Pancreas (tissue), 10 donors: ENCODE measurements at places on chromosomes 16 and 17. TPM values are rescaled to one million over a fixed set of nuclear protein-coding genes. Genes with fewer than 3 reads are reported as not detected.

- H3K27ac ChIP-seq, result no peak overlapping the region
- H3K4me1 ChIP-seq, result no peaks in the 10 kb centered on the region
- H3K36me3 ChIP-seq, result no peaks in the 10 kb centered on the region
Observed at GRCh38 chr16:56708525-56709442, 21.1 kb upstream of the NUP93 start.

SLC25A10 gene
- 34.6 TPM for polyA plus RNA-seq

VTN gene
- 14.6 TPM for polyA plus RNA-seq

DNA sequence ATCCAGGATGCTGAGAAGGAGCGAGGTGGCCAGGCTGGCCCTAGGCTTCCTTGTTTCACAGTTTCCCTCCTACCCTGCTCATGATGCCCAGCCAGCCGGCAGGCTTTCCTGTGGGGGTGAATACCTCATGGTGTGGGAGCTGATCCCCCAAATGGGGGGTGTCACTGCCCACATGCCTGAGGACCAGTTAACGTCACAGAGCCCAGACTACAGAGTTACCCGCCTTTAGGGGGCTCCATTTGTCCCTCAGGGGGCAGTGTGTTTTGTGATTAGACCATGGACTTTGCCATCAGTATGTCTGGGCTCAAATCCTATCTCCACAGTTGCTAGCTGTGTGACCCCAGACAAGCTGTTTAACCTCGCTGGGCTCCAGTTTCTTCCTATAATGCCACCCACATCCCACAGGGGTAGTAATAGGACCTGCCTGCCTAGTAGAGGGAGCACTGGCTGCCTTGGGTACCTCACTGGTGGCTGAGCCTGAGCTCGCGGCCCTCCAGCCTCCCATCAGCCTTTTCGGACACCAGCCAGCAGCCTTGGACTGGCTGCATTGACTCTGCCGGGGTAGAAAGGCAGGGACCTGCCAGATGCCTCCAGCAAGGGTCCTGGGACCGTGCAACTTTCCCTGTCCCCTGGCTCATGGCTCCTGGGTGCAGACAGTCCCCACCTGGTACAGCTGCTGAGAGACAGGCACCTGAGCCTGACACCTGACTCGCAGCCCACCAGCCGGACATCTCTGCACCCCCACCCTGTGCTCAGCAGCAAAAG lies 87.5 kb upstream of the GSE1 start:
- H3K36me3 ChIP-seq, result no peaks in the 10 kb centered on the region
- no peaks in the 10 kb centered on the region for H3K27me3 ChIP-seq
- no peak overlapping the region for H3K4me3 ChIP-seq

C16orf92 gene
- not detected for polyA plus RNA-seq

MYOCD gene
- polyA plus RNA-seq, result 0.14 TPM

- H3K4me1 ChIP-seq, result no peaks in the 10 kb centered on the region
- no peak overlapping the region for H3K27ac ChIP-seq
- no peaks in the 10 kb centered on the region for H3K36me3 ChIP-seq
- H3K4me3 ChIP-seq, result no peak overlapping the region
- no peak for DNase-seq
- no peaks in the 10 kb centered on the region for H3K27me3 ChIP-seq
Observed at GRCh38 chr16:18942061-18942460, 15.9 kb upstream of the SMG1 start.

MARVELD3 gene
- polyA plus RNA-seq, result 11.6 TPM

- no peaks in the 10 kb centered on the region for H3K36me3 ChIP-seq
- no peaks in the 10 kb centered on the region for H3K4me1 ChIP-seq
- H3K4me3 ChIP-seq, result no peak overlapping the region
- no peak for DNase-seq
- H3K27me3 ChIP-seq, result no peaks in the 10 kb centered on the region
Observed at GRCh38 chr17:68577497-68577821, 23.7 kb downstream of the FAM20A start.

DNA sequence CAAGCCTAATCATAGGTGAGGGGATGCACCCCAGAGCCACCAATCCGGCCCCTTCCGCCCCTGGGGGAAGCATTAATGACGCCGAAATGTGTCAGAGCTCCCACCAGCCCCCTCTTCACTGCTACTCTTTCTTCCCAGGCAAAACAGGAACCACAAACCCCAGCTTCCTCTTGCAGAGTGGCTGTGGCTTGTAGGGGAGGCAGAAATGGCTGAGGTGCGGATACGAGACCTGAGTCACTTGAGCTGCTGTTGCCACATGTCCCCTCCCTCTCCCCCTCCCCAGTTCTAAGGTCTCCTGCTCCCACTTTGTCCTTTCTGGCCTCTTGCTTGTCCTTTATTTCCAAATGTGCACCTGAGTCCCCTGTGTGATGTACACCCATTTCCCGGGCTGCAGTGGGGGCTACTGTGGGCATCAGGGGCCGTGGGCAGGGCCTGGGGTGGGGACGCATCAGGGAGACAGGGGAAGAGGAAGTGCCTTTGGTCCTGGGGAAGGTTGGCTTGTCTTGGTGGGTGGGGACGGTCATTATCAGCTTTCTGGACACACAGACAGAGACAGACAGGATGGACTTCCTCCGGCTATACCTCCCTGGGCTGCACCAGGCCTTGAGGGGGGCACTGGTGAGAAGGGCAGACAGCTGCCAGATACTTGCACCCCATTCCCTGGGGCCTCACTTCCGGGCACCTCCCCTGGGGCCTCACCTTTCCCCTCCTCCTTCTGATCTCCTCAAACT lies at the start of gene APOBR:
TSS of gene APOBR (plus strand) at position 523 of the 731 bp plus-strand sequence. CDS start at position 562, 39 bp downstream.
- DNase-seq, result no peak
- no peak within 1 kb of the TSS for H3K27ac ChIP-seq
- H3K27me3 ChIP-seq, result no peaks in the 10 kb centered on the region
- H3K4me1 ChIP-seq, result no peaks in the 10 kb centered on the region
- no peak within 1 kb of the TSS for H3K4me3 ChIP-seq

DNA sequence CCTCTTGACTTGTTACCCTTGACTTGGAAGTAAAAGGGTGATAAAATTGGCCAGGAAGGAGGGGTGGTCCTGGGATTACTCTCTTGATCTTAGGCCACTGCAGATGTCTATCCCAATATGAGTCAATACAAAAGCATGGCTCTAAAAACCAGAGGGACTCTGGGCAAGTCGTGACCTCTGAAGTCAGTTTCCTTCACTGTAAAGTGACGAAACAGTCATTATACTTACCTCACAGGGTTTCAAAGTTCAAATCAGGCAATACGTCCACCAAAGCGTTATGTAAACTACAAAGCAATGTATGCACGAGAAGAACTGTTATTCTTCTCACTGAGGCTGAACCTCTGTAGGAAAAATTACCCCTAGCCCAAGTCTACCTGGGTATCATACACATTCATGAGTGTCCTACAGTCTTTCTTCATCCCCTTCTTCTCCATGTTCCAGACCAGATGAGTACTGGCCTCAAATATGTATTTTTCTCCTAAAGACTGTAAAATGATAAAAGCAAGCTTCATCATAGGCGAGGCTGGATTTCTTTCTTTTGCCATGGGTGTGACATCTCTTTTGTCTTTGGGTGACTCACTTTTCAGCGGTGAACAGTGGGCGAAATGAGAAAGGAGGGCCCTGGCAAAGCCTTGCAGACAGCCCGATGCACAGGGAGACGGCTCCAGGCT lies 34.5 kb upstream of the CLEC18B start:
- no peak for DNase-seq
- H3K27me3 ChIP-seq, result no peaks in the 10 kb centered on the region
- H3K27ac ChIP-seq, result no peak overlapping the region
- H3K4me3 ChIP-seq, result no peak overlapping the region
- peaks cover 1% of the 10 kb centered on the region for H3K4me1 ChIP-seq

DNA sequence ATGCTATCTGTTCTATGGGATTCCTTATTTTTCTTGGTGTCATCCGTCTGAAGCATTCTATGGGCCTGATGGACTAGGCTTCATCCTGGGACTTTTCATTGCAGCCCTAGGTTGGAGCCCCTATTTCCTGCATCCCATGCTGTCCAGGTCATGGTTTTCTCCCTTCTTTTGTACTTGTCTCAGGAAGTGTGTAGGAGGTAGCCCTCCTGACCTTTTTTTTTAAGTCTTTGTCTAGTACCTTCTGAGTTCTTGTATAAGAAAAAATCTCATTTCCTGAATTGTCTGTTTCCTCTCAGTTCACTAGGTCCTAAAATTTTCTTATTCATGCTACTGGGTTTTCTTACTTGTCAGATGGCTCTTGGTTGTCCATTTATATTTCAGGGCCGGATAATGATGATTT lies 6.0 kb downstream of the NDEL1 start:
- H3K27ac ChIP-seq, result no peak overlapping the region
- H3K4me1 ChIP-seq, result no peaks in the 10 kb centered on the region
- no peaks in the 10 kb centered on the region for H3K27me3 ChIP-seq
- H3K4me3 ChIP-seq, result no peak overlapping the region

GRCh38 chr16:3256146-3256865 lies at the start of gene MEFV:
MEFV (minus strand) TSS chr16:3256633; CDS start chr16:3256587, 46 bp downstream.
- no peaks in the 10 kb centered on the region for H3K36me3 ChIP-seq
- H3K4me3 ChIP-seq, result no peak within 1 kb of the TSS
- no peaks in the 10 kb centered on the region for H3K4me1 ChIP-seq
- DNase-seq, result no peak

DNA sequence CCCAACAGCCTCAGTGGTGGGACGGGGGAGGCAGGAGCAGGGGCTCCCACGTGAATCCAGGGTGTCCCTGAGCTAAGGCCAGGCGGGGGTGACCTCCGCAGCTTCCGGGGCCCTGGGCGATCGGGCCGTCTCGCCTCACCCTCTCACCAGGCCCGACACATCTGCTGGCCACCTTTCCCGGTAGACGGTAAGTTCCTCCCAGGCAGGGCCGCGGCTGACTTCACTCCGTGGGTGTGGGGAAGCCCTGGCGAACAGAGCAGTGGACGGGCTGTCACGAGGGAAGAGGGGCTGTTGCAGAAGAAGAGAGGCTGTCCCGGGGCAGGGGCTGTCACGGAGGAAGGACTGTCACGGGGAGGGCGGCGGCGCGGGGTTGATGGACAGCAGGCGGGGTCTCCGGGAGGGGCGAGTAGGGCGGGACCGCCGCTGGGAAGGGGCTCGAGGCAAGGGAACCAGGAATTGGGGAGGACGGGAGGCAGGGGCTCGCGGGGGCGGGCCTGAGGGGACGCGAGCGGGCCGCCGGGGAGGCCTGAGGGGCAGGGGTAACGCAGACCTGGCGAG lies 498 bp downstream of the PKMYT1 start:
- H3K4me3 ChIP-seq, result peak overlapping the region; percentile 79
- H3K27me3 ChIP-seq, result no peaks in the 10 kb centered on the region
- peaks cover 46% of the 10 kb centered on the region for H3K4me1 ChIP-seq
- DNase-seq, result no peak

GRCh38 chr17:17568772-17569195 lies 22.7 kb downstream of the PEMT start:
- H3K4me3 ChIP-seq, result no peak overlapping the region
- peak overlapping the region; percentile 10 for H3K27ac ChIP-seq
- peaks cover 42% of the 10 kb centered on the region for H3K4me1 ChIP-seq
- H3K27me3 ChIP-seq, result no peaks in the 10 kb centered on the region
- no peaks in the 10 kb centered on the region for H3K36me3 ChIP-seq
- peak; percentile 83 for DNase-seq

DNA sequence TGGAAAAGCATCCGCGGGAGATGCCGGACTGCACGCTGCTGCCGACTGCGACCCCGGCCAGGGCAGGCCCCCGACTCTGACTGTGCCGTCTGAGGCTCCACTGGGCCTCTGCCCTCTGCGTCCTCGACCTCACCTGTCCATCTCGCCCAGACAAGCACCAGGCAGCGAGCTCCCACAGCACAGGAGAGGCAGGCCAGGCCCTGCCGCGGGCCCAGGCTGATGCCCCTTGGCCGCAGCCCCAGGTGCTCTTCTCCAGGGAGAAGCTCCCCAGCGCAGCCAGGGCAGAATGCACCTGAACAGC lies 98.1 kb upstream of the DNAH17 start:
- DNase-seq, result no peak
- H3K4me1 ChIP-seq, result no peaks in the 10 kb centered on the region
- no peak overlapping the region for H3K27ac ChIP-seq
- H3K4me3 ChIP-seq, result no peak overlapping the region

DNA sequence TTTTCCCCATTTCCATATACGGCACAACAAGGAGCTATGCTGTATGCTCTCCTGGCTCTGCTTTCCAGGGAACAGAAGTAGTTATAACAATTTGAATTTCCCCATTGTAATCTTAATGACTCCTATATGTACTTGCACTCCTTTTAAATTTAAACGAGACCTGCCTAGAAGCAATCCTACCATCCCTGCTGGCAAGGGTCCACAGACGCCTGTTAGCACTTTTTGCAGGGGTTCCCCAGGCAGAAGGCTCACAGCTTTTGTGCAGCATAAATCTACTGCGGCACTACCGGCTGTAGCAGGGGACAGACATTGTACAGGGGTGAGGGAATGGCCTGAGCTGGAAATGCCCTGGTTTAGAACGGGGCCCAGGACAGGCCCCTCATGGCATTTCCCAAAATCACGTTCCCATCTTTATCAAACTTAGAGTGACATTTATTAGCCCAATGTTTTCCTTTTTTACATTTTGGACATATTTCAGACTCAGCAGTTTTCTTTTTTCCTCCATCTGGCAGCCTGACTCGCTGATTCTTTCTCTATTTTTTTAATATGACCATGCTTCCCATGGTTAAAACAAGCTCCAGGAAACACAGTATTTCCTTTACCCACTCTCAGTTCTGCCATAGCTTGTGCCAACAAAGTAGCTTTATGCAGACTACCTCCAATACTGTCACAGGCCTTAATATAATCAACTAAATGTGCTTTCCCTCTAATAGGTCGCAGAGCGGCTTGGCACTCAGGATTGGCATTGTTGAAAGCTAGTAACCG lies 35.4 kb upstream of the USP22 start:
- H3K4me1 ChIP-seq, result no peaks in the 10 kb centered on the region
- H3K36me3 ChIP-seq, result no peaks in the 10 kb centered on the region
- no peak overlapping the region for H3K27ac ChIP-seq

- no peak overlapping the region for H3K27ac ChIP-seq
- DNase-seq, result no peak
- H3K4me1 ChIP-seq, result no peaks in the 10 kb centered on the region
Observed at GRCh38 chr17:40124279-40125141, 2.7 kb downstream of the MSL1 start.

GRCh38 chr16:85309656-85310587 lies 197.7 kb upstream of the CIBAR2 start:
- H3K4me1 ChIP-seq, result no peaks in the 10 kb centered on the region

DNA sequence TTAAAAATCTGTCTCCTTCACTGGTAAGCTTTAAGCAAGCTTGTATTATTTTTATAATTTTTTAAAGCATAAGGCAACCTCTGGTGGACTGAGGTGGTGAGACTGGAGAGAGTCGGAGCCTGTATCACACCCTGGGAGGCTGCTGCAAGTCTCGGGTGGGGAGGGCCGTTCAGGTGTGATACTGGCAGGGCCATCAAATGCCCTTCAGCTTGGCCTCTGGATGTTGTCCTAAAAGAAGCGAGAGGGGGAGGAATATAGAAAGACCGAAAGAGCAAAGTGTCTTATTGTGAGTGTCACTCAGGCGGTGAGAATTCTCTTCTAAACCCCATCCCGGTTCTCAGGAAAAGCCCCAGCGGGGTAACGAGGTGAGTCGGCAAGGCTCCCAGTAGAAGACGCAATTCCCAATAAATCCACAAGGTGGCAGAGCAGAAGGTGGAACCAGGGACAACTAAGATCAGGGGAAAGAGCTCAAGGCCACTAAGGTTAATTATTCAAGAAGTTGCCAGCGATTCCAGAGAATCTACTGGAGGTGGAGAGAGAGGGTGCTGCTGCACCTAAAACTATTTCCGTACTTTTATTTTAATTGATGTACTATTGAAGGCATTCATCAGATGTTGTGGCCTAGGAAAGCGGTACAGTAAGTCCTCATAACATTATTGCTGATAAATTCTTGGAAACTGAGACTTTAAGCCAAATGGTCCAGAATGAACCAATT lies 14.1 kb downstream of the C17orf67 start:
- H3K4me1 ChIP-seq, result peaks cover 21% of the 10 kb centered on the region
- H3K4me3 ChIP-seq, result no peak overlapping the region
- DNase-seq, result no peak
- no peaks in the 10 kb centered on the region for H3K36me3 ChIP-seq

GAA gene
- polyA plus RNA-seq, result 52.8 TPM
